ENCODE measurements at places on chromosomes 7 and 10. TPM values are rescaled to one million over a fixed set of nuclear protein-coding genes. Genes with fewer than 3 reads are reported as not detected.

Gene SPDYE11
- not detected for total RNA-seq

Gene PNLIPRP1
- total RNA-seq: not detected

DNA sequence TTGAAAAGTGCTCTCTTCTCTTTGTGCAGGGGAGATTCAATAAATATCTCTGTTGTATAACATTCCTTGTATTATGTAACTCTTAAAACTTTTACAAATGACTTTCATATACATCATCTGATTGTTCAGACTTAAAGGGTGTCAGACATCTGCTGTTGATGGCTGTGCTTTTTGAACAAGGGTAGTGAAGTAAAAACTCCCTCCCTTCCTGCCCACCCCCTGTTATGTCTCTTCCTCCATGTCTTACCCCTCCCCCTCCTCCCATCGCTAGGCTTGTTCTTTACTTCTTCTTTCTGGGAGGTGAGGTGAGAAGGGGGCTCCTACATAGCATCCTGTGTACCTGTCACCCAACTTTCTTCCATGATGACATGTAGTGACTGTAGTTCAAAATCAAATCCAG is 23.4 kb upstream of the ABCB4 start:
- no peaks in the 10 kb centered on the region for H3K4me1 ChIP-seq
- H3K4me3 ChIP-seq: no peak overlapping the region
- no peak overlapping the region for H3K27ac ChIP-seq
- peaks cover 3% of the 10 kb centered on the region for H3K36me3 ChIP-seq

- H3K4me1 ChIP-seq: peaks cover 2% of the 10 kb centered on the region
- H3K27me3 ChIP-seq: peaks cover 5% of the 10 kb centered on the region
Observed at GRCh38 chr10:58714409-58714808, 201.7 kb downstream of the BICC1 start.

- no peak for DNase-seq
- peaks cover 5% of the 10 kb centered on the region for H3K4me1 ChIP-seq
- H3K27ac ChIP-seq: no peak overlapping the region
- no peak overlapping the region for H3K4me3 ChIP-seq
Observed at GRCh38 chr10:86954681-86955500, 2.5 kb downstream of the MMRN2 start.

DNA sequence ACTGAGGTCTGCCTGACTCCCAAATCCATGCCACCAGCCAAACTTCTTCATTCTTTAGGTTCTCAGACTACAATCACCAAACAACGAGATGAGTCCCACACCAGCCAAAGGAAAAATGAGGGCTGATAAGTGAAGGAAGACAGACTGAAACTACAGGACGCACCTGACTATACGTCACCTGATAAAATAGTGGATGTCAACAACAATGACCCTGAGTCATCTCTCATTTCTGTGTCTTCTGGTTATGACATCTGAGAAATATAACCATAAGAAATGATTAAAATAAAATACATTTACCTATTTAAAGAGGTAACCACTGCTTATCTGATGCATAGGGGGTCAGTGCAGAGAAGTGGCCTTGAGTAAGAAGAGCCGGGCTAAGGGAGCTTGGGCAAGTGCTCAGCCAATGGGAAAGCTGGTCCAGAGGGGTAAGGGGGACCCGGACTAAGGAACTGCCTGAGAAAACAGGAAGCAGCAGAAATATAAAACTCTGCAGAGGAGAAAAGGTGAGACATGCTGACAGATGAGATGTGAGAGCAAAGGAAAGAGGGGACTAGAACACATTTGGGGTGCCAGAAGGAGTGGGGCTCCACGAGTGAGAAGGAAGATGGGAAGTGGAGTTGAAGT is 51.8 kb downstream of the HIPK2 start:
- H3K27ac ChIP-seq: peak overlapping the region; percentile 65
- no peak overlapping the region for H3K4me3 ChIP-seq
- peaks cover 5% of the 10 kb centered on the region for H3K36me3 ChIP-seq
- H3K4me1 ChIP-seq: peaks cover 34% of the 10 kb centered on the region

Gene NUTM2A
- total RNA-seq: 1.0 TPM

Gene DHTKD1
- total RNA-seq: 8.9 TPM

DNA sequence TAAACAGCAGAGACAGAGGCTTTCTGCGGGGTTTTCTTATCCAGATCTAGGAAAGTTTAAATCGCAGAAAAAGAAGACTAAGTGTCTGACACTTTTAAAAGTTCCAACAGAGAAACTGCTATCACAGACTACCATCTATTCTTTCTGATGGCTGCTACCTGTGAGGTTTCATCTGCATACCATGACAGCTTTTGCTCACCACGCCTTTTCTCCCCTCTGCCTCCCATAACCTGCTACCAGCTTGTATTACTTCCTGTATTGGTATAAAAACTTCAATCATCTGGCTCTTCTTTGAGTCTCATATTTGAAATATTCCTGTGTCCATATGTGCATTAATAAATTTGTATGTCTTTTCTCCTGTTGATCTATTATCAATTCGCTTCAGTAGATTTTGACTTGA is 34.1 kb upstream of the RTKN2 start:
- no peak for DNase-seq
- H3K4me1 ChIP-seq: peaks cover 9% of the 10 kb centered on the region
- no peaks in the 10 kb centered on the region for H3K27me3 ChIP-seq
- H3K27ac ChIP-seq: peak overlapping the region; percentile 27

Gene HOXA4
- 0.26 TPM for total RNA-seq

- H3K4me1 ChIP-seq: no peaks in the 10 kb centered on the region
- no peak overlapping the region for H3K4me3 ChIP-seq
- H3K27ac ChIP-seq: no peak overlapping the region
- DNase-seq: no peak
Observed at GRCh38 chr7:39285256-39285655, 280.9 kb upstream of the YAE1 start.

DNA sequence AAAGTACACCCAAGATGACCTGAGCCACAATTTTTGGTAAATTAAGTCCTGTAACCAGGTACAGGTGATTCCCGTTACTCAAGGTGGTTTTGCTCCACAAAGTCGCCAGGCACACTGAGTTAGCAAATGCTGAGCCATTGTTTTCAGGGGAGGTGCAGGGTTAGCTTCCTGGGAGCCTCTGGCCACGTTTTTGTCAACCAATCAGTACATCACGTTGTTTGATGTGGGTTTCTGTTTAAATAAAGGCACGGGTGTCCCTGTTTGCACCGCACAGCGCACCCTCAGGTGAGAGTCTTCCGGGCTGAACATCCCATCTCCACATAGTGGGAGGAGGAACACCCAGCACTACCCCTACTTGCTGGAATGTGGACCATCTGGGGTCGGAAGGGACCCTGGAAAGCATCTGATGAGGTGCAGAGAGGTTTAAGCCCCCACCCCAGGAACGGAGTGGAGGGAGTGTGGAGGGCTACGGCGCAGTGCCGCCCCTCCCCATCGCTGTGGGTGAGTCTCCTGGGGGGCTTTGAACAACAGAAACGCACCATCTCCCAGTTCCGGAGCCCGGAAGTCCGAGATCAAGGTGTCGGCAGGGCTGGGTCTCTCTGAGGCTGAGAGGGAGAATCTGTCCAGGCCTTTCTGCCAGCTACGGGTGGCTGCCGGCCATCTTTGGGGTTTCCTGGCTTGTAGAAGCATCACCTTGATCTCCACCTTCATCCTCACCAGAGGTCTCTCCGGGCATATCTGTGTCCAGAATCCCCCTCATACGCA is 42.5 kb downstream of the PRKAG2 start:
- no peaks in the 10 kb centered on the region for H3K36me3 ChIP-seq
- DNase-seq: no peak
- no peak overlapping the region for H3K27ac ChIP-seq
- peak overlapping the region; percentile 7 for H3K4me3 ChIP-seq

Gene PLOD3
- total RNA-seq: 39.0 TPM

GRCh38 chr10:79250259-79250658 is 97.0 kb upstream of the PPIF start:
- no peaks in the 10 kb centered on the region for H3K36me3 ChIP-seq
- H3K27ac ChIP-seq: peak overlapping the region; percentile 68
- H3K4me3 ChIP-seq: no peak overlapping the region
- peaks cover 29% of the 10 kb centered on the region for H3K4me1 ChIP-seq

Measured in T-helper 17 cell (primary cell).